Fibroblast of skin of left biceps (primary cell): ENCODE measurements at places on chromosomes 12 and 14.

DNA sequence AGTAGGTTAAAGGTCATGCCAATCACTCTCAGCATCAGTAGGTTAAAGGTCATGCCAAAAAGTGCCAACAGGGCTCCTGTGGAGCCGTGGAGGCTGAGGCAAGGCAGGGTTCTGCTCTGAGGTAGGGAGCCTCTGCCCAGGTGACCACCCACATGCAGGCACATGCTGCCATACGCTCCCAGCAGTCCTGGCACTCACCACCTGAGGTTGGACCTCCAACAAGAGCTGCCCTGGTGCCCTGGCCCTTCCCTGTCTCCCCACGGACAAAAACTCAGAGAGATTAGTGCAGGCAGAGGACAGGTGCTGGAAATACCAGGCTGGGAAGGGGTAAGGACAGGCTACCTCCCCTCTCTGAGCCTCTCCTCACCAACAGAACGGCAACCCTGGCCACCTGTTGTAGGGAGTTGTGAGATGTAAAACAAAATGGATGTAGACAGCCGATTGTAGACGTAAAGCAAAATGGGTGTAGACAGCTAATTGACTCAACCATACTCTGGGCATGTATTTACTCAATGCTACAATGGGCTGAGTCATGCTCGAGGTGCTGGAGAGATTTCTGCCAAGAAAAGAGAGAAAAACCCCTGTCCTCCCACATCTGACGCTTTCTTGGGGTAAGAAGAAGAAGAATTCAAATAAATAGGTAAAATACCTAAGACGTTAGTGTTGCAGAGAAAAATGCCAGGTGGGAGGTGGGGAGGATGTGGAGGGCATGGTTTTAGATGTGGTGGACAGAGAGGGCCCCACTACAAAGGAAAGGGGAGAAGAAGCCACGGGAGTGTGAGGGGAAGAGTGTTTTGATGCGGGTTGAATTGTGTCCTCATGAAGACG is 32.4 kb downstream of the LTBP2 start:
- DNase-seq = peak; percentile 46

GRCh38 chr12:124761871-124762270 is 101.8 kb downstream of the SCARB1 start:
- no peak for DNase-seq

GRCh38 chr12:123134826-123135225 is 16.1 kb downstream of the PITPNM2 start:
- DNase-seq = no peak

- DNase-seq = no peak
Measured at GRCh38 chr14:71751264-71751663, 181.0 kb upstream of the RGS6 start.

DNA sequence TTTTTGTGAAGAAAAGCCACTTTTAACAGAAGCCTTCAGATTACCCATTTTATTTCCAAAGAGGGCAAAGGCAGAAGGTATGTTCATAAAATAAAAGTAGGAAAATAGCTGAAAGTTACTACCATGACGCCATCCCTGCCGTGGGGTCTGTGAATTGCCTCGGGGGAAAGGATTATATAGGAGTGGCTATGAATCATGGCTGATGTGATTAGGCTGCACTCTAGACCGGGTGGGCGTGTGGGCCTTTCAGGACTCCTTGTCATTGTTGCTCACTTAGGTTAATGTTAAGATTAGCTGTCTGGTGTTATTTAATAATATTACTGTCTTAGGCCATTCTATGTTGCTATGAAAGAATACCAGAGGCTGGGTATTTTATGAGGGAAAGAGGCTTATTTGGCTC is 195.5 kb downstream of the EGLN3 start:
- DNase-seq = no peak

DNA sequence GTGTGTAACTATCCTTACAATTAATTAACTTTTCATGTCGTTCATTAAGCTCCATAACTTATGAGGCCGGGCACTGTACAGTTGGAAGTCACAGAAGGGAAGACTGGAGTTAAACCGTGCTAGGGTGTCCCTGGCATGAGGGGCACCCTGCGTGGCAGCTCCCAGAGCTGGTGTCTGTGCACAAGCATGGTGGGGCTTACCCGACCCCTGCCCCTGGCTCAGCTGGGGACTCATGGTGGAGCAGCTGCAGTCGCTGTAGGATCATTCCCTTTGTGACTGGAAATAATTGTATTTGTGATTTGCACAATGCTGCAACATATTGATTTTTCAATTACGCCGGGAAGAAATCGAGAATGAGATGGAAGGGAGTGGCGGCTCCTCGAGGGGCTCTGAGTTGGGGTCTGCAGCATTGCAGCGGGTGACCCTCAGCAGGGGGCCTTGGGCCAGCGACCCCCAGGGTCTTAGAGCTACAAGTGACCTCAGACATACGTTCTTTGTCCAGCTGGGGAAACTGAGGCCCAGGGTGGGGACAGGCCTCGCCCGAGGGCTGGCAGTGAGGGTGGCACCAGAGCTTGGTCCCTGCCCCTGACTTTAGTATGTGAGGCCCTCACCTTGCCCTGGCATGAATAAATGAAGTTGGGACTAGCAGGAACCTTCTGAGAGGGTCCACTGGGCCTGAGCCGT is 125.4 kb downstream of the KIF26A start:
- DNase-seq = no peak

DNA sequence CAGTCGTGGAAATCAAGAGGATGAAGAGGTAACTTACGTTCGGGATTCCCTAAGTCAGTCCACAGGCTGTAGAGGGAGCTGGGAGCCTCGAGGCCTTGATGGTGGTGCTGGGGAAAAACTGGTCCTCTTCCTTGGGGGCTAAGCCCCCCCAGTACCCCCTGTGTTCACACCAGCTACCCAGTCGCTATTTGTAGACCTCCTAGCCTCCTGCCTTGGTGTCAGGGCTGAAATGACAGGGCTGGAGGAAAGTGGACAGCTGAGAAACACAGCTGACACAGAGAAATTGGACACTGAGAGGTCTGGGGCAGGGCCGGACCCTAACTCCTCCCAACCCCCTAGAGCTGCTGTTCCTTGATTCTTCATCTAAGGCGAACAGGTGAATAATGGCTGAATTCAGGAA is at the start of gene STAC3:
Gene STAC3, minus strand, starts transcription at position 232 of the 400 bp plus-strand sequence. CDS start 1,551 bp downstream, outside the sequence.
- no peak for DNase-seq

DNA sequence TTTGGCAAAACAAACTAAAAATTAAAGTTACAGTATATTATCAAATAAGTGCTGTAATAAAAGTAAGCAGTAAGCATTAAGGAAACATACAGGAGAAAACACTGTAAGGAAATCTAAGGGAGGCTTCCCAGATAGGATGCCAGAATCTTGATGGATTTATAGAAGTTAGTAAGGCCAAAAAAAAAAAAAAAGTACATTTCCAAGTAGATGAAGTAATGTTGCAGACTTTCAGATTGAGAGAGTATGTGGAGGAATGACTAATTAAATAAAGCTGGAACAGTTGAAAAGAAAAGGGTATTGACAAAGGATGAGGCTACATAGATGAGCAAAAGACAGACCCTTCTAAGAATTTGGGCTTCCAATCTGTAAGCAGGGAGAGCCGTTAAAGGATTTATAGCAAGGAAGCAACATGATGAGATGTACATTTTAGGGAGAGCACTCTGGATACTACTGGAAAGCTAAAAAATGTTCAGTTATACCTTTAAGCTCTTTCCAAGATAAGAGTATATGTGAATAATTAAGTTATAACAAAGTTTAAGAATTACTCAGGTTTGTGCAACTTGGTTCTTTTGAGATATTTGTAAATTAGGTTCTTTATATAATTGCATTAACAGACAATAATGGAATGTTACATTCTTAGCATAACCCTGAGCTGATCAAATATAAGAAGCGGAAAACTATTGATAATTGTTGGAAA is 87.5 kb upstream of the MON2 start:
- DNase-seq = peak; percentile 28

DNA sequence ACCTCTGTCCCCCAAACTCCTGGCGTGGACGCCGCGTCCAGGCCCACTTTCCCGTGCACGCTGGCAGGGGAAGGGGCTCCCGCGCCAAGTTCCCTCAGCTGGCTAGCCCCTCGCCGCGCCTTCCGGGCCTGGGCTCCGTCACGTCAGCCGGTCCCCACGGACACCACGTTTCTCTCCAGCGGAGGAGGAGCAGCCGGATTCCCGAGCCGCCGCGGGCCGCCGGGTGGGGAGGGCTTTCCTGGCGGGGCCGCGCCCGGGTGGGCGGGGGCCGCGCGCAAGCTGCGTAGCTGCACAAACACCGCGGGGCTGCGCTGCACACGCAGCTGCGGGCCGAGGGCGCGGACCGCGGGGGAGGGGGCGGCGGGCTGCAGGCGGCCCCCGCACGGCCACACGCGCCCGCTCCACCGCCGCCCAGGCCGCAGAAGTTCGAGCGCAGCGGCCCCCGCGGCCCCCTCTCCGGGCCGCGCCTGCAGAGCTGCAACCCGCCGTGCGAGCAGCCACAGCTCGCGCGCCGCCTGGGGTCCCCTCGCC is 45.1 kb upstream of the PNMA1 start:
- DNase-seq = no peak

DNA sequence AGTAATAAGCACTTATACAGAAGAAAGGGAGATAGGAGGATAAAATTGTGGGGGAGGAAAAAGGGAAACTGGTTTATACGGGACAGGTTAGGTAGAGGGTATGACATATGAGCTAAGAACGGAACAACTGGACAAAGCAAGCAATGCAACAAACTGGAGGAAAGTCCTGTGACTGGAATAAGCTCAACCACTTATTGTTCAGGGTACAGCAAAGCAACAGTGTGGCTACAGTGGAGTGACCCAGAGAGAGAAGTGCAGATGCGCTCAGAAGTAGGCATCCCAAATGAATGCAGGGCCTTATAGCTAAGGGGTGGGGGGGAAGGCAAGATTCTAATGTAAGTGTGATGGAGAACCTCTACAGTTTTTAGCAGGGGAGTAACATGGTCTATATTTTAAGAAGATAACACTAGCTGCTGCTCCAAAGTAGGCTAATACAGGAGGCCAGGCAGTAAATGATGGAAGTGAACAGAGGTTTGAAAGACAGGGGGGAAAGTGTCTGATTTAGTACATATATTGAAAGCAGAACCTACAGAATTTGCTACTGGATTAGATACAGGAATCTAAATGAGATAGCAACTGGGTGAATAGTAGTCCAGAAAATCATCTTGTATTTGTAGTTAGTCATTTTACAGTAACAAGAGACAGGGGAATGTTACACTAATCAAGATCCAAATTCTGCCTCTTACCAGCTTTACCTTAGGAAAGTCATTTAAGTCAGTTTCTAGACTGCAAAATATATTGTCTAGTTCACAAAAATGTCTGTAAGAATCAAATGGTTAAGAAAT is 3.3 kb downstream of the UBE2N start:
- no peak for DNase-seq

- no peak for DNase-seq
Measured at GRCh38 chr12:88801227-88802095, 221.2 kb upstream of the KITLG start.

- DNase-seq = no peak
Measured at GRCh38 chr14:32940066-32940651, 1.5 kb downstream of the NPAS3 start.

GRCh38 chr12:132214891-132215290 is 70.6 kb downstream of the NOC4L start:
- no peak for DNase-seq

DNA sequence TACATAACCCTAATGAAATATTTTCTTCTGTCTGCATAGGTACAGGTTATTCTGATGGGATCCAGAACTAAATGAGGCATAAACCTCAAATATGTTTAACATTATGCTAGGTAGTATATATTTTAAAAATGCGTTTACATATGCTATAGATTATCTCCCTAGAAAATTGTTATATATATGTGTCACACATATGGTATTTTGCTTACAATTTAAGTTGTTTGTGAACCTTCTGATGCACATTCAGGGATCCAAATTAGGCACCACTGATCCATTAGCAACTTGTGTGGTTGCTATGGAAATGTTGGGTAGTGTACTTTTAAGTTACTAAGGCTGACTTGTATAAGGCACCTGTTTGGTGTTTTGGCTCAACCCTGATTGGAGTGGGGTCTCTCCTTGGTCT is 456.7 kb downstream of the AEBP2 start:
- DNase-seq = peak; percentile 44

DNA sequence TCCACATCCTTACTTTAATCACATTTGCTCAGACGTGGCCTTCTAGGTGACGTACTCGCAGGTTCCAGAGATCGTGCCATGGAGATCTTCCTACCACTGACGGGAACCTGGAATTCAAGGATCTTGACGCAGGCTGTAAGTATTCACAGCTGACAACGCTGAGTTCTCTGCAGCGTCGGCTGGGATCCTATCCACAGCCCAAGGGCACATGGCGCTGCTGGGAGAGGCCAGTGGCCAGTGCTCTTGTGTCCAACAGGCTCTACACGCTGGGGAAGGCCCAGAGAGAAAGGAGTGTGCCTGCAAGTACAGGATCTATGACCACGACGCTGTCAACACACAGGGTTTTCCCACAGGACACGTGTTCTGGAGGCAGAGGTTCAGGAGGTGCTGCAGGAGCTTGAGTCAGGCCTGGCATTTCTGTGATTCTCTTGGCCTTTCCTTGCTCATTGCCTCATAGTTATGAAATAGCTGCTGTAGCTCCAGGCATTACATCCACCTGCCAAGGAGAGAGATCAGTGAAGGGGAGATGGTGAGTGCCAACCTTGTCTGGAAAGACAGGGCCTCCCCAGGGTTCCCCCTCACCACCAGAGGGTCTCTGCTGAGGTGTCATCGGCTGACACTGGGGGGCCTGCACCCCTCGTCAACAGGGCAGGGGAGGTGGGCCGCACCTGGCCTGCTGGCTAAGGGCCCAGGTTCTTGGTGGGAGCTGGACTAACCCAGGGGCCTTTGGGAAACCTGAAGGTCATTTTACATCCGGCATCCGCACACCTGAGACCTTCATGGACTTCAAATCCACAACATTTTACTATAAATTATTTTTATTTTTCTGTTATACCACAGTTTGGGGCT is 21.3 kb downstream of the LRCOL1 start:
- DNase-seq = no peak

GRCh38 chr14:72780751-72781150 is 113.2 kb downstream of the DPF3 start:
- peak; percentile 71 for DNase-seq

GRCh38 chr12:119804011-119804641 is 73.0 kb downstream of the CIT start:
- peak; percentile 19 for DNase-seq

- no peak for DNase-seq
Measured at GRCh38 chr14:34742270-34743115, 28.1 kb upstream of the CFL2 start.

- DNase-seq = no peak
Measured at GRCh38 chr12:126899926-126900792, 1366.8 kb upstream of the TMEM132C start.

GRCh38 chr12:124078800-124079199 is 105.8 kb downstream of the ZNF664 start:
- DNase-seq = no peak

DNA sequence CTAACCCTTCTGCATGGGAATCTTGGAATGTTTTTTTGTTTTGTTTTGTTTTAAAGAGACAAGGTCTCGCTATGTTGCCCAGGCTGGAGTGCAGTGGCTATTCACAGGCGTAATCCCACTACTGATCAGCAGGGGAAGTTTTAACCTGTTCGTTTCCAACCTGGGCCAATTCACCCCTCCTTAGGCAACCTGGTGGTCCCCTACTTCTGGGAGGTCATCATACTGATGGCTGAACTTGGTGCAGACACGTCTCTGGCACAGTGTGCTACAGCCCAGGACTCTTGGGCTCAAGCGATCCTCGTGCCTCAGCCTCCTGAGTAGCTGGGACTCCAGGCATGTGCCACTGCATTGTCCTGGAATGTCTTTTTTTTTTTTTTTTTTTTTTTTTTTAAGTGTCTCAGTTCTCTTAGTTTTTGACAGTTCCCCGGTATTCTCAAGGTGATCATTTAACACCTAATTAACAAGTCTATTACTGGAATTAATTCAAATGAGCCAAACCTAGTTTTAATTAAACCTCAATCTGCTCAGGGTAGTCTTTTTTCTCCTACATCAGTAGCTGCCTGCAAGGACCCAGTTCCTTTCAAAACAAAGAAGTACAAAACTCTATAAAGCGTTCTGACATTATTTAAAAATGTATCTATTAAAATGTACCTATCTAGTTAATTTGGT is 49.0 kb upstream of the ISM2 start:
- DNase-seq = no peak
